ENCODE measurements at places on chromosomes 16 and 17. TPM values are rescaled to one million over a fixed set of nuclear protein-coding genes. Genes with fewer than 3 reads are reported as not detected.

GRCh38 chr17:49029801-49030200, 32.6 kb downstream of the IGF2BP1 start:
- DNase-seq, result no peak

DNA sequence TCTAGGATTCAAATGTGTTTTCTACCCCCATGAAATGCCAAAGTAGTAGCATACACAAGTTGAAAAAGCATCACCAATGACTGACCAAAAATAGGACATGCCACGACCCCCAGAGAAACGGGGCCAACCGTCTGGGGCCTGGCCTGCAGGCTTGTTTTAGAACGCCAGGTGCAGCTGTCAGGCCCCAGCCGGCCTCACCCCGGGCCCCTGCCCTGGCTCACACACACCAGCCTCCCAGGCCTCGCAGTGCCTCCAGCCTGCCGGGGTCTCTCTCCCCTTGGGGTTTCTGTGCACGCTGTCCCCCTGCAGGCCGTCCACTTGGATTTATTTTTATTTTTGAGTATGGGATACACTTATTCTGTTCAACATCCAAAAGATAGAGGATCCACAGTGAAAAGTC, 7.9 kb downstream of the KATNB1 start:
- DNase-seq, result no peak

- no peak for DNase-seq
Measured at GRCh38 chr16:5041600-5042133, 7.9 kb upstream of the NAGPA start.

DNA sequence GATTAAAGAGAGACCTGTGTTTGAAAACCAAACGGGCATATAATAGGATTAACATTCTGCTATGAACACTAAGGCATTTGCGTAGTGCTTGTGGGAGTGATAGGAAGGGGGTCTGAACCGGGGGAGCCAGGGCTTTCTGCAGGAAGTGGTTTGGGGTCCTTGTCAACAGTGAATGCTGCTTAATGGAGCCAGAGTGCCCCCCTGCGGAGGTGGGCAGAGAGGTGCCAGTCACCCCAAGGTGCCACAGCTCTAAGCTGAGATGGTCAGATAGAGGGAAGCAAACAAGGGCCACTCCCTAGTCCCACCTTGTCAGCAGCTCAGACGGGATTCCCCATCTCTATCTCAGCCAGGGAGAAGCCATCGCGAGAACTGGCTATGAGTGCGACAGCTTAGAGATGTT, 17.7 kb downstream of the NAA60 start:
- no peak for DNase-seq

CDYL2 gene
- total RNA-seq, result 37.5 TPM

Measured in CD4-positive, alpha-beta memory T cell (primary cell).